ENCODE measurements at places on chromosomes 2 and 18. TPM values are rescaled to one million over a fixed set of nuclear protein-coding genes. Genes with fewer than 3 reads are reported as not detected.

DNA sequence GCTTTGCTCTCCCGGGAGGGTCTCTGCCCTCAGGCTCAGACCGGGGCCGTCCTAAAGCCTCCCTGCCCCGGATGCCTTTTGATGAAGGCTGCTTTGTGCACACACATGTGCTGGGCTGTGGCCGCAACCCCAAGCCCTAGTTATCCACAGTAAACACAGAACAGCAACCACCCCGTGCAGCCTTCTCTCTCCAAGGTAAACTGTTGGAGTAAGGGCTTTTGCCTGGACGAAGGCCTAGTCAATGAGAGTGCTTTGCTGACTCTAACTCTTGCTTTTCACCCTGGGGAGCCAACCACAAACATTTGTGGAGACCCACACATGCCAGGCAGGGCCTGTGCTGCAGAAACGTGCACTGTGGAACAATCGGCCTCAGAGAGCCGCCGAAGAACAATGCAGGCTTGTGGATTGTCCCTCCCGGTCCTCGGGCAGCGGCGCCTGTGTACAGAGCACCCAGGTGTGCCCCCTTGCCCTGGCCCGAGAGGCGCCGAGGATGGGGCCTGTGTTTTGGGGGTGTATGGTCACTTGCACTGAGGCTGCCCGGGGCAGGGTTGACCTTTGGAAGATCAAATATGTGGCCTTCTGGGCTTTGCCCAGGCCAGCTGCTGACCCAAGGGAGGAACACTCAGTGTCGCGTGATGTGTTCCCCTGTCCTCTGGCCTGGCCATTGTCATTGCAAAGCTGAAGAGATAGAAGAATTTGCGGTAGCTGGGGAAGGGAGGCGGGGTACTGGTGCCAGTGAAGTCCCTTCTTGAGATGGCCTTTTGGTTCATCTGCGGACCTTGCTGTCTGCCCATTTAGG is 37.0 kb downstream of the CTIF start:
- no peak overlapping the region for H3K4me3 ChIP-seq
- peaks cover 19% of the 10 kb centered on the region for H3K4me1 ChIP-seq
- no peaks in the 10 kb centered on the region for H3K27me3 ChIP-seq
- peaks cover 10% of the 10 kb centered on the region for H3K36me3 ChIP-seq
- H3K27ac ChIP-seq, result no peak overlapping the region

The CAPN14 gene
- 0.22 TPM for total RNA-seq

DNA sequence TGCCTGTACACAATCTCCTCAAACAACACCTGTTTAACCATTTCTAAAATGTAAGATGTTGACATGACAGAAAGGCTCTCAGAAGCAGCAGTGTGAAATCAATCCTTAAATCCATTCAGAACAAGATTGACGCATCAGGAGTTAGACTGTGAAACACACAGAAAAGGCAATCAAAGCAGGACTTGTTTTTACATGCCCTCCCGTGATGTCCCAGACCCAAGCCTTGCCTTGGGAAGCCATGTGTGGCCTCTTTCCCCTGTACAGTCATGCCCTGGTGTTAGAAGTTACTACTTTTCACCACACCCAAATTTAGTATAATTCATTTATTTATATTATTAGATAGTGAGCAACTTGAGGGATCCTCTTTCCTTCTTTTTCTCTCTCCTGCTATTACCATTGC is 115.7 kb downstream of the NCKAP5 start:
- H3K4me1 ChIP-seq, result no peaks in the 10 kb centered on the region
- no peaks in the 10 kb centered on the region for H3K27me3 ChIP-seq
- no peak overlapping the region for H3K4me3 ChIP-seq
- no peak overlapping the region for H3K27ac ChIP-seq

- peak overlapping the region; percentile 97 for H3K27ac ChIP-seq
- peak; percentile 90 for DNase-seq
- H3K27me3 ChIP-seq, result no peaks in the 10 kb centered on the region
- H3K4me3 ChIP-seq, result peak overlapping the region; percentile 66
- H3K36me3 ChIP-seq, result no peaks in the 10 kb centered on the region
Observed at GRCh38 chr2:61763605-61764034, 90.2 kb downstream of the FAM161A start.

The SCN3A gene
- 2.6 TPM for total RNA-seq

The ACTG2 gene
- total RNA-seq, result 3.7 TPM

DNA sequence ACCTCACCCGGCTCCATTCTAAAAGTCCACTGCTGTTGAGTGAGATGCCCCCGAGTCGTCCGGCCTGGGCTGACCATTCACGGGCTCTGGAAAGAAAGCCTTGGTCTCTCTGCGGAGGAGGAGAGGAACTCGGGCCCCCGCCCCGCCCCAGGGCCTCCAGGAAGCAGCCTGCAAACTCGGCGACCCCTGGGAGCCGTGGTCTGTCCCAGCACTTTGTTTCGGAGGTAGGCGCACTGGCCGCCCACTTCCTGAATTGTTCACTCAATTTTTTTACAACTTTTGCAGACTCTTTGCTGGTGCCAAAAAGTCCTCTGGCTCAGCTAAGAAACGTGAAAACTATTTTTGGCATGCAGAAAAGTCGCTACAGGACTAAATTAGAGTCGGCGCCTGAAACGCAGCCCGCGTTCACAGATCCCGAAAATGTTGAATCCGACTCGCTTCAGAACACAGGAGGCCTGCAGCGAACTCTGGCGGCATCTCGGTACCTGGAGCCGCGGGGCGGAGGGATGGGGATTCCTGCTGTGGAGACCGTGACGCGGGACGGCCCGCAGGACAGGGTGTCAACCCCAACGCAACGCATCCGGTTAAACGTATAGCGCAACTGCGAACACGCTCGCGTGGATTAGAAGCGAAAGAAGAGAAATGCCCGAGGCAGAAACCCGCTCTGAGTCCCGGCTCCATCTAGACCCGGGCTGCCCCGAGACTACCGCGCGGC is 1.5 kb downstream of the PXDN start:
- peak overlapping the region; percentile 92 for H3K27ac ChIP-seq
- H3K4me3 ChIP-seq, result peak overlapping the region; percentile 73
- no peaks in the 10 kb centered on the region for H3K27me3 ChIP-seq

DNA sequence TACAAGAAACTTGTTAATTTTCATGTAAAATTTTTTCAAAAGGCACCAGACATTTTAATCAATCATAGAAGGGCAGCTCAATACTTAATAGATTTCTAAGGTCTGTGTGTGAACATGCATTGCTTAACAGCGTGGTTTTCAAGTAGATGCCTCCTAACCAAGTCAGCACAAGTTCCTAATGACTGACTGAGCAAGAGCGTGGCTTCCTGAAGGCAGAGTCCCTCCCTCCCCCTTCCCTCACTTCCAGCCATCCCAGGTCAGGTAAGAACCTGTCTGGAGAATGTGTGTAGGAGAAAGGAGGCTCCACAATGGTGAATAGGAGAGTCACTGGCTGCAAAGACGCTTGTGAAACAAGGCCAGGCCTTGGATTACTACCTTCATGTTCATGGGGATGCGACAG is 33.5 kb upstream of the DAPL1 start:
- H3K36me3 ChIP-seq, result no peaks in the 10 kb centered on the region
- no peaks in the 10 kb centered on the region for H3K4me1 ChIP-seq
- no peak overlapping the region for H3K27ac ChIP-seq
- no peaks in the 10 kb centered on the region for H3K27me3 ChIP-seq

GRCh38 chr2:150931451-150931850 is 330.2 kb downstream of the RBM43 start:
- H3K36me3 ChIP-seq, result no peaks in the 10 kb centered on the region
- H3K27ac ChIP-seq, result no peak overlapping the region
- DNase-seq, result no peak
- no peaks in the 10 kb centered on the region for H3K4me1 ChIP-seq
- H3K27me3 ChIP-seq, result no peaks in the 10 kb centered on the region

The MTERF4 gene
- 20.6 TPM for total RNA-seq

The BIRC6 gene
- 50.6 TPM for total RNA-seq

The CYTIP gene
- 3.3 TPM for total RNA-seq

The GALNT14 gene
- 1.0 TPM for total RNA-seq

- no peaks in the 10 kb centered on the region for H3K36me3 ChIP-seq
- H3K27ac ChIP-seq, result no peak overlapping the region
- H3K4me1 ChIP-seq, result no peaks in the 10 kb centered on the region
Observed at GRCh38 chr2:129721846-129722245, 257.6 kb upstream of the RAB6C start.

GRCh38 chr2:38978296-38978903 is 88.7 kb downstream of the ARHGEF33 start:
- no peak for DNase-seq
- no peaks in the 10 kb centered on the region for H3K36me3 ChIP-seq
- H3K4me1 ChIP-seq, result no peaks in the 10 kb centered on the region
- no peak overlapping the region for H3K4me3 ChIP-seq
- no peaks in the 10 kb centered on the region for H3K27me3 ChIP-seq

- DNase-seq, result no peak
- H3K27me3 ChIP-seq, result no peaks in the 10 kb centered on the region
- H3K4me1 ChIP-seq, result no peaks in the 10 kb centered on the region
- peaks cover 33% of the 10 kb centered on the region for H3K36me3 ChIP-seq
Observed at GRCh38 chr2:47028846-47029560, 113.4 kb upstream of the MCFD2 start.

The CXCR1 gene
- 0.78 TPM for total RNA-seq

- no peak overlapping the region for H3K4me3 ChIP-seq
- DNase-seq, result no peak
- no peaks in the 10 kb centered on the region for H3K36me3 ChIP-seq
- no peaks in the 10 kb centered on the region for H3K27me3 ChIP-seq
Observed at GRCh38 chr18:69882965-69883668, 64.6 kb downstream of the CD226 start.

The SLC35F6 gene
- 34.2 TPM for total RNA-seq

The OXER1 gene
- 0.47 TPM for total RNA-seq

DNA sequence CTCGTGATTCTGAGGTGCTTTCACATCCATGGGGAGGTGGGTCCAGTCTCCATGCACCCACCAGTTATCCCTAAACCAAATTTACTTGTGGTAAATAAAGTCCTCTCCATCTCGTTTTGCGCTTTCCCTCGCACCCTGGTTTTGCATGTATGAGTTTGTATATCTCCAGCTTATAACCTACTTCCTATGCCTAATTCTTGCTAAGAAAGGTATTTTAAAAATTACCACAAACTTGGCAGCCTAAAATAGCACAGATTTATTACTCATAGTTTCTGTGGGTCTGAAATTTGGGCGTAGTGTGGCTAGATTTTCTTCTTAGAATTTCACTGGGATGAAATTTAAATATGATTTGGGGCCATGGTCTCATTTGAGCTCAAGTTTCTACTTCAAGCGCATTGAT is 511.5 kb downstream of the NYAP2 start:
- H3K4me1 ChIP-seq, result no peaks in the 10 kb centered on the region
- no peaks in the 10 kb centered on the region for H3K27me3 ChIP-seq
- H3K36me3 ChIP-seq, result no peaks in the 10 kb centered on the region
- H3K27ac ChIP-seq, result no peak overlapping the region
- H3K4me3 ChIP-seq, result no peak overlapping the region

- H3K27me3 ChIP-seq, result no peaks in the 10 kb centered on the region
- H3K4me3 ChIP-seq, result no peak overlapping the region
- H3K36me3 ChIP-seq, result peaks cover 32% of the 10 kb centered on the region
- H3K4me1 ChIP-seq, result no peaks in the 10 kb centered on the region
Observed at GRCh38 chr2:174581491-174581890, 16.1 kb downstream of the WIPF1 start.

The MEX3C gene
- total RNA-seq, result 15.9 TPM

DNA sequence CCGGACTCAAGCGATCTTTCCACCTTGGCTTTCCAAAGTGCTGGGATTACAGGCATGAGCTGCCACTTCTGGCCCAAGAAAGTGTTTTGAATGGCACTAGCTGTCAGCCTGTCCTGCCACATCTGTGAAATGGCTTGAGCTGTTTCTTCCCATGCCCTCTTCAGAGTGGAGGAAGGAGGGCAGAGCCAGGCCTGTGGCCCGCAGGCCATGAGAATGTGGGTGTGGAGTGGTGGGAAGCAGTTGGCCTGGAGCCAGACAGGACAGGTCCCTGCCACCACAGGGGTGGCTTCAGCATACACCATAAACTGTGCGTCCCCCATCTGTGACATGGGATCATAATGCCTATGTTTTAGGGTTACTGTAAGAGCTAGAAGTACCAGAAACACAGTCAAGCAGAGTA is 6.5 kb downstream of the SLC66A3 start:
- no peak for DNase-seq
- H3K4me1 ChIP-seq, result no peaks in the 10 kb centered on the region
- H3K36me3 ChIP-seq, result no peaks in the 10 kb centered on the region
- no peak overlapping the region for H3K27ac ChIP-seq
- no peaks in the 10 kb centered on the region for H3K27me3 ChIP-seq

GRCh38 chr2:160387558-160388262 is 105.9 kb downstream of the RBMS1 start:
- no peaks in the 10 kb centered on the region for H3K4me1 ChIP-seq
- DNase-seq, result peak; percentile 90
- H3K27me3 ChIP-seq, result no peaks in the 10 kb centered on the region
- H3K27ac ChIP-seq, result peak overlapping the region; percentile 86
- H3K36me3 ChIP-seq, result no peaks in the 10 kb centered on the region

The KCNF1 gene
- total RNA-seq, result 0.30 TPM

The ADAM23 gene
- total RNA-seq, result 34.6 TPM

DNA sequence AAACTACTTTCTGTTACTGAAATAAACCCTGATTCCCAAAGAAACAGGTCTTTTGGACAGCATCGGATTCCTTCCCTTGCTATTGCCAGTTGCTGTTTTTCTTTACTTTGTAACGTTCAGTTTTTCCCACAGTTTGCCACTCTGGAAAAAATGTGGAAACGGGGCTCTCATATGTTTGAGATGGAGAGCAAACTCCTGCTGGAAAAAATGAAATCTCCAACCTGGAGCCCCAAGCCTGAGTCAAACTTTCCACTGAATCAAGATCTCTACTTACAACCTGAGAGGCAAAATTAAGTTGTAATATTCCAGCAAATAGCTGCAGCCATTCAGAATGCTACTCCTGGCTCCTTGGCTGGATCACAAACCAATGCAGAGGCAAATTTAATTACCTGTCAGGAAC is 270.7 kb downstream of the SRBD1 start:
- no peak overlapping the region for H3K4me3 ChIP-seq
- DNase-seq, result peak; percentile 16
- no peak overlapping the region for H3K27ac ChIP-seq
- H3K4me1 ChIP-seq, result no peaks in the 10 kb centered on the region
- no peaks in the 10 kb centered on the region for H3K27me3 ChIP-seq
- H3K36me3 ChIP-seq, result no peaks in the 10 kb centered on the region

- H3K27ac ChIP-seq, result no peak overlapping the region
- H3K4me3 ChIP-seq, result no peak overlapping the region
- no peak for DNase-seq
- H3K27me3 ChIP-seq, result no peaks in the 10 kb centered on the region
- H3K36me3 ChIP-seq, result no peaks in the 10 kb centered on the region
Observed at GRCh38 chr2:147449323-147449991, 395.4 kb upstream of the ACVR2A start.

The ALPG gene
- total RNA-seq, result not detected

DNA sequence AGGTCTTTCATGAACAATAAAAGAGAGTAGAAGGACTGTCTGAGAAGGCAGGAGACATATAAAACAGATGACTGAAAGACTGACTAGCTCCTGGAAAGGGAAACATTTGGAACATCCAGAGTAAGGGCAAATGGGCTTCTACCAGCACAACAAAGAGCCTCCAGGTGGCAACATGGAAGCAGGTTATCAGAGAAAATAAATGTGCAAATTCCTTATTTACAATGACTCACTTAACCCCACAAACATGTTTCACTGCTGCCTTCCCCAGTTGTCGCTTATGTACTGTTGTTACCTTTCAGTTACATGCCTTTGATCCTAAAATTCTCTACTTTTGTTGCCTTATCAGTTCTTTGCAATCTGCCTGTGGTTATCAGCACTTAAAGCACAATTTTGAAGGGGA is 117.0 kb downstream of the HIBCH start:
- no peak for DNase-seq
- no peak overlapping the region for H3K4me3 ChIP-seq
- H3K27me3 ChIP-seq, result no peaks in the 10 kb centered on the region
- no peaks in the 10 kb centered on the region for H3K4me1 ChIP-seq
- H3K36me3 ChIP-seq, result no peaks in the 10 kb centered on the region

The BOLL gene
- not detected for total RNA-seq

- H3K4me3 ChIP-seq, result no peak overlapping the region
- H3K27me3 ChIP-seq, result no peaks in the 10 kb centered on the region
- no peak overlapping the region for H3K27ac ChIP-seq
- DNase-seq, result no peak
- H3K4me1 ChIP-seq, result no peaks in the 10 kb centered on the region
Observed at GRCh38 chr2:107534926-107535325, 291.8 kb upstream of the RGPD4 start.
